Stimulated activated CD8-positive, alpha-beta memory T cell treated with anti-CD3 and anti-CD28 coated beads, Interleukin-12 subunit alpha, Interleukin-12 subunit beta, amount 100 ng/mL, for 1 hour (primary cell): ENCODE measurements at places on chromosomes 2 and 18.

DNA sequence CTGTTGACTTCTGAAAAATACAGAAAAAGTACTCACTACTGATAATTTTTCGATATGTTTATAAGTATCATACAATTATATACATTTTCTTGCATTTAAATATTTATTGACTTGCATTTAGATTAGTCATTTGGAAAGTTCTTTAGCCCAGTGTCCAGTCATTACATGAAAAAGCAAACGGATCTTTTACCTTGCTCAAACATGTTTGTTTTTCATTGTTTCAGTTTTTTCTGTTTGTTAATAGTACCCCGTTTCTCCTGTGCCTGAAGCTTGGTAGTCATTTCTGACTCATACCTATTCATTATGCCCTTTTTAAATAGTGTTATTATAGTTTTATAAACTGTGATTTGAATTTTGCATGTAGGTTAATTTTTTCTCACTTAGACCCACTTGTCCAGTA lies 28.1 kb downstream of the CEP192 start:
- no peak for DNase-seq

DNA sequence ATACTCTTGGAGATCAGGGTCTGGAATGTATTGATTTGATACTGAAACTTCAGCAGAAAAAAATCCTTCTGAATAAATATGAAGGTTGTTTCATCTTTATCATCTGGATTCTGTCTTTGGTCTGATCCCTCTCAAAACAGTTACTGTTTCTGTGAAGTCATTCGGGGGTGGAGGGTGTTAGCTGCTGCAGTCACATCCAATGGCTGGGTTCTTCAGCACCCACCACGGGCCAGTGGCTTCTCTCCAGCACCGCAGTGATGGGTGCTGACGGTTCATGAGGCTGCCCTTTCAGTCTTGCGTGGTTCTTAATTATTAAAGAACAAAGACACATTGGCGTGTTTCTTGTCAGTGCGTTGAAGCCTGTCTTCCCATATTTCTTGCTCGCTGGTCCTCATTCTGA lies 148.0 kb downstream of the LDLRAD4 start:
- no peak for DNase-seq

DNA sequence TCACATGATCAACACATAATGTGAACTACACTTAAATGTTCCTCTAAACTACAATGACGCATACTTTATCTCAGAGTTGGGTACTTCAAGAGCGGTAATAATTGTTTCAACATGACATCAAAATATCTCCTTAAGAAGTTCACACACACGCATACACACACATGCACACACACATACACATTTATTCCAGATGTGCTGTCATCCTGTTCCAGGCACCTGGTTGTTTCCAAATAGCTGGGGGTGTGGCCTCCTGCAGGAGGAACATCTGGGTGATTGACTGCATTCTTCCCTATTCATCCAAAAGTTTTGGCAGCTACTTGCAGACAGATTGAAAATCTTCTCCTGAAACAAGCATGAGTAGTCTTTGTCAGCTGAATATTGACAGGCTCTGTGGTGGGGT lies 37.9 kb upstream of the PIK3C3 start:
- DNase-seq = no peak

GRCh38 chr2:191845248-191845715 lies 1.6 kb downstream of the CAVIN2 start:
- no peak for DNase-seq

DNA sequence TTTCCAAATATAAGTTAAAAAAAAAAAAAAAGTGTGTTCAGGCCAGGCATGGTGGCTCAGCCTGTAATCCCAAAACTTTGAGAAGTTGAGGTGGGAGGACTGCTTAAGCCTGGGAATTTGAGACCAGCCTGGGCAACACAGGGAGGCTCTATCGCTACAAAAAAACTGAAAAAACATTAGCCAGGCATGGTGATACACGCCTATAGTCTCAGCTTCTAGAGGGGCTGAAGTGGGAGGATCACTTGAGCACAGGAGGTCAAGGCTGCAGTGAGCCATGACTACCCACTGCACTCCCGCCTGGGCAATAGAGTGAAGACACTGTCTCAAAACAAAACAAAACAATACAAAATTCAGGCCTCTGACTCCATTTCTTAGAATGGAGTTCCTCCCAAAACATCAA lies 9.2 kb downstream of the USP37 start:
- DNase-seq = no peak

- DNase-seq = no peak
Observed at GRCh38 chr2:20093263-20094141, 42.1 kb upstream of the LAPTM4A start.

DNA sequence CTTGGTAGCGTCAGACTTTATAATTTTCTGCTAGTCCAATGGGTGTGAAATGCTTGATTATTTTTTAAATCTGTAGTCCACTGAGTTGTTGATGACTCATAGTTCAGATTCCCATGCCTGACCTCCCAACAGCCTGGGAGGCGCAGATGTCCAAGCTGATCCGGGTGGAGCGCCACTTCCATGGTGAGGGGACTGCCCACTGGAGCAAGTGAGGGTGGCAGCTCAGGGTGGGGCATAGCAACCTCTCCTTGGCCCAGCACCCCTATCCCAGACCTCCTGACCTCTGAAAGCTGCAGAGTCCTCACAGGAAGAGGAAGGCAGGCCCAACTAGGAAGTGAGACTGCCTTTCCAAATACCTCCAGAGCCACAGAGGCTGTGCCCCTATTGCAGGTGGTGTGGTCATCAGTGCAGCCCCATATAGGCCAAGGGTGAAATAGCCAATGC lies 4.4 kb downstream of the MAL start:
- no peak for DNase-seq

DNA sequence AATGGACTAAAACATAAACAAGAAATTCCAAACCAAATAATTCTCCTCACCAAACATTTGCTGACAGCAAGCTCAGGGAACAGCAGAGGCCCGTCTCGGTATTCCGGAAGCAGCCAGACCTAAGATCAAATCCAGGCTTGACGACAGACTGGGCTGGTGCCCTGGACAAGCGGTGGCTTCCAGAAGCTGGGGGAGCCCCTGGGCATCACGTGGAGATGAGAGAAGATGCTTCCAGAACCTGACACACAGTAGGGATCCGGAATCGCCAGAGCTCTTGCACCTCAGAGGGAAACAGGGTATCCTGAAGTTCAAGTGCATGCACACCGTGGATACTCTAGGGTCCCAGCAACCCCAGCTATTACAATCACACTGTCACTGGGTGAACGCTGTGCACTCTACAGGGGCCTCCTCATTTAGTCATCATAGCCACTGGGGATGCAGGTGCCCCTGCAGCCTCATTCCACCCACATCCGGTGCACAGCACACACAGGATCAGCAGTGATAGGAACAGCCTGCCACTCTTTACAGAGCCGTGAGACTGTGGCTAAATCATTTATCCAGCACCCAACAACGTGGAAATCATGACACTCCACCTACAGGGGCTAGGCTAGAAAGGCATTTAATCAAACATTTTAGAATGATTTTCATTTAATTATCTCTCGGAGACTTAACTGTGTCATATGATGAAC lies 102.6 kb downstream of the HDAC4 start:
- DNase-seq = peak; percentile 61

- DNase-seq = no peak
Observed at GRCh38 chr2:148130581-148130980, 109.7 kb downstream of the MBD5 start.

DNA sequence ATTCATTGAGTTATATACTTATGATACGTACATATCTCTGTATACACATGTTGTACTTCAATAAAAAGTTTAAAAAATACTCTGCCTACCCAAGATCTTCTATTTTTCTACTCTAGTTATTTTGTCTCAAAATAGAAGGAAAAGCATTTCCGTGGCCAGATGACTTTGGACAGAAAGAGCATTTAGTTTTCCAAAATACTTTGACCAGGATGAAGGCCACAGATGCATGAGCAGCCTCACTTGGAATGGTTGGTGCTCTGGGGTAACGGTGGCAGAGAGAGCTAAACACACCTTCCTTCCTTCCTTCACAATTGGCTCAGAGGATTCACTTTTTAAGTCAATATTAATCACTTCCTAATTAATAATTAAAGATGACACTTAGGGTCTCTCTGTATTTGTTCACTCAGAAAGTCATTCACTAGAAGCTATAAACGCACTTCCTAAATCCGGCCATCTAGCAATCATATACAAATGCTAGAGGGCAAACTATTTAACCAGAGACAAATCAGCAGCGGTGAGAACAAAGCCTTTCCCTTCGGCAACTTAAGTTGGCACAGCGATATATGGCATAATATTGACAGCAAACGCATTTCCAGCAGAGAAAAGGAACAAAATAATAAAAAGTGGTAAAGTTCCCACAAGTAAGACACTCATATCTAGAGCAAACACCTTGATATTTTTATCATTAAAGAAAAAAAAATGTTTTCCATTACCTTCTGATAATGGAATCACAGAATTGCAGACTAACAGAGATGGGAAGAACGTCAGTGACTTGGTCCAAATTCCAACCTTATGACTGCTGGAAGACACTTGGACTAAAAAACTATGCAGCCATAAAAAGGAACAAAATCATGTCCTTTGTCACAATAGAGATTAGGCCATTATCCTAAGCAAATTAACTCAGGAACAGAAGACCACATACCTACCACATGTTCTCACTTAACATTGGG lies 55.9 kb upstream of the NARS1 start:
- DNase-seq = no peak

DNA sequence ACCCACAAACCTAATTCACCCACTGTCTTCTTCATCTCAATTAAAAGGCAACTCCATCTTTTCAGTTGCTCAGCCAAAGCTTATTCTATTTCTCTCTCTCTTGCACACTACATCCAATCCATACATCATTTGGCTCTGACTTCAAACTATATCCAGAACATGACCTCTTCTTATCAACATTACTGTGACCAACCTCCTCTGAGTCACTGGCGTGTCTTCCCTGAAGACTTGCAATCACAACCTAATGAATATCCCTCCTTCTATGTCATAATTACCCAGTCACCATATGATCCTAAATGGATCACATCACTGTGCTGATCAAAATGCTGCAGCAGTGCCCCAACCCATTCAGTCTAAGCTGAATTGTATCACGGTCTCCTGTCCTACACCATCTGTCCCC lies 22.6 kb upstream of the SULT1C3 start:
- DNase-seq = no peak

- no peak for DNase-seq
Observed at GRCh38 chr2:35973132-35973736, 382.3 kb upstream of the CRIM1 start.

GRCh38 chr18:30727849-30728248 lies 314.7 kb downstream of the DSC3 start:
- no peak for DNase-seq

GRCh38 chr18:6920099-6920955 lies 190.8 kb downstream of the ARHGAP28 start:
- DNase-seq = no peak

GRCh38 chr2:181411105-181411849 lies 45.9 kb upstream of the ITGA4 start:
- no peak for DNase-seq

- DNase-seq = no peak
Observed at GRCh38 chr2:3626812-3627499, 31.0 kb upstream of the ALLC start.

GRCh38 chr2:172282944-172283343 lies 144.4 kb upstream of the ITGA6 start:
- no peak for DNase-seq

DNA sequence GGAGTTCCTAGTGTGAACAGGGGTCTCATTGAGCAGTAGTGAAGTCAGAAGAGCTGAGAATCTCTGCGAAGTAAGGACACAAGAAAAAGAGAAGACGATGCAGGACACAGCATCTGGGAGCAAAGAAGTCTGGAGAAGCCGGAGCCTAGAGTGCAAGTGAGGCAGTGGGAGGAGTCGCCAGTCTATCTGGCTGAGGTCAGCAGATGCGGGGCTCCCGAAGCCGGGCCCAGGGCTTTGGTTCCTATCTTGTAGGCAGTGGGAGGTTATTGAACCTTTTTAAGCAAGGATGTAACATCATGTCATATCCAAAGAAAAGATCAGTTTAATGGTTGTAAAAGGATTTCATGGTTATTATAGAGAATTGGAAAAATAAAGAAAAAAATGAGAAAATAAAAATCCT lies 90.8 kb upstream of the KCTD1 start:
- DNase-seq = no peak

GRCh38 chr2:70946832-70947442 lies 11.2 kb downstream of the ATP6V1B1 start:
- peak; percentile 24 for DNase-seq

DNA sequence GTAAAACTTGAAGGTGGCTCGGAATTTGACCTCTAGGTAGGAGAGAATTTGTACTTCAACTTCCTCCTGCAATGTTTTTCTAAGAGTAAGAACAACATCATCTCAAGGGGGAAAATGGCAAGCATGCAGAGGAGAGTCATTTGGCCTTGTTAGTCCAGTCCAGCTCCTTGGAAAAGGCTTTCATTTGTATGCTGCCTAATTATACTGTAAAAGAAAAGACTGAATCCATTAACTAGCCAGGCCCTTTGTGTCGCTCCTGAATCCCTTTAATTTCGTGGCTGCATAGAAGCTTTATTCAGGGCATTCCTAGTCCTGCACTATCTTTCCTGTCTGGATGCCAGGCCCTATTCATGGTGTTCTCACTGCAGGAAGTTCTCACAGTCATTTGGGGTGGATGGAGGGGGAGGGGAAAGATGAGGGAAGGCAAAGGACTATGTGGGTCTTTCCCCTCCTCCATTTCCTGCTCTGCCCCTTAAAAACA lies 36.0 kb downstream of the PHLPP1 start:
- no peak for DNase-seq

- no peak for DNase-seq
Observed at GRCh38 chr18:36095936-36096519, 28.7 kb upstream of the RPRD1A start.
